Ammon's horn (tissue), 1 donor: ENCODE measurements at places on chromosomes 1 and 21.
A peak's percentile ranks its signal among the peaks of the same experiment; 100 is the strongest.

- no peak for DNase-seq
These were observed 1.1 kb downstream of the TRIM58 start for GRCh38 chr1:247857985-247858619.

GRCh38 chr1:215584389-215584788 is 17.3 kb downstream of the KCTD3 start:
- no peak for DNase-seq

GRCh38 chr1:51946300-51946699 is 44.2 kb downstream of the RAB3B start:
- DNase-seq, result peak; percentile 8

DNA sequence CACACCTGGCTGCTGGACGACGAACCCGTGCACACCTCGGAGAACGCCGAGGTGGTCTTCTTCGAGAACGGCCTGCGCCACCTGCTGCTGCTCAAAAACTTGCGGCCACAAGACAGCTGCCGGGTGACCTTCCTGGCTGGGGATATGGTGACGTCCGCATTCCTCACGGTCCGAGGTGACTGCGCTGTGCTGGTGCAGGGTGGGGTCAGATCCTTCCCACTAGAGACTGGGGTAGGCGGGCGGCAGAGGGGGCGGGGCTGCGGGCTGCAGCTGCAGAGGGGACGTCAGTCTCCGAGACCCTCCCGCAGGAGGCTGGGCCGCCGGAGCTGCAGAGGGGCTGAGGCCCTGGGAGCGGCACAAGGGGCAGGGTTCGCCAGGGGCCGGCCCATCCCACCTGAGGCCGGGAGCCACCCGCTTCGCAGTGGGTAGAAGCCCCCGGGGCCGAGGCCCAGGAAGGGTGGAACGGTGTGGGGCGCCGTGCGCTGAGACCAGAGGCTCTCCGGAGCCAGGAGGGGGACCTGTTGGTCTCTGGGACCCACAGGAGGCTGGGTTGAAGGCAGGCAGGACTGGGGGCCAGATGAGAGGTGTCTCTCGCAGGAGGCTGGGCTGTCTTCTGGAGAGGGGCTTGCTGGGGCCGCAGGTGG is 90.6 kb downstream of the TRIM11 start:
- DNase-seq, result no peak

DNA sequence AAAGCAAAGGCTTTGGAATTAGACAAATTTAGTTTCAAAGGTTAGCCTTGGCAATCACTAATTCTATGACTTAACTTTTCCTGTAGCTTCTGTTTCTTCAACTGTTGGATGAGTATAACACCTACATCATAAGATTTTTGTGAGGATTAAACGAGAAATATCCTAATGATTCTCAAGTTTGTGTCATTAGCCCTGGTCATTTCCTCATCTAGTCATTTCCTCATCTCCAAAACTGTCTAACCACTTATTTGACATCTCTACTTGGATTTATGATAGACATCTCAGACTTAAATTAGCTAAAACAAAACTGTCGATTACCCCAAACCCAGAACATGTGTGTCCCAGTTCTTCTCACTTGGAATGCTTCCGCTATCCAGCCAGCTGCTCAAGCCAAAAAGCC is 80.2 kb upstream of the CHODL start:
- DNase-seq, result no peak

DNA sequence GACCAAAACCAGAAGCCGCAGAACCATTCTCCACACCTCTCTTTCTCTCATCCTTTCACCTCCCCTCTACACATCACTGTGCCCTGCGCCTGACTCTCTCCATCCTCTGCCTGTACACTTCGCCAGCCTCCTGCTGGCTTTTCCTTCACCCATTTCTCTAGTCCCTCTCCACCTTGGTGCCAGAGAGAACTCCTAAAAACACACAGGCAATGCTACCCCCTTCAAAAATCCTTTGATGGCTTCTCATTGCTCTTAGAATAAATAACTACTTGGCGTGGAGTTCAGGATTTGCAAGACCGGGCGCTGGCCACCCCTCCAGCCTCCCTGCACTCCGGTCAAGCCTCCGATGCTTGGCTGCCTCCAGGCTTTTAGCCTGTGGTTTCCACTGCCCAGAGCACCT is 8.6 kb downstream of the CRABP2 start:
- DNase-seq, result no peak

DNA sequence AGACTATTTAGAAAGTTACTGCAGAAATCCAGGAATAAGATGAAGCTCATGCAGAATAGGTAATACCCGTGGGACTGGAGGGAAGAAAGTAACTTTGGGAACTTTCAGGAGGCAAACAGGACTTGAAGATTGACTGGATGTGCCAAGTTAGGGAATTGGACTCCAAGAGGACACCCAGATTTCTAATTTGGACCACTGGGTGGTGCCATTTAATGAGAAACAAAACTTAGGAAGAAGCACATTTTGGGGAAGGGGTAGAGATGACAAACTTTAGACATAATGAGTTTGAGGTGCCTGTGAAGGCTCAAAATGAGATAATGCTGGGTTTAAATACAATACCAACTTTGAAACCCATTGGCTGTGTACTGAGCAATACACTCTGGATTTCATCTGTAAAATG is 3.3 kb upstream of the B4GALT3 start:
- DNase-seq, result no peak

DNA sequence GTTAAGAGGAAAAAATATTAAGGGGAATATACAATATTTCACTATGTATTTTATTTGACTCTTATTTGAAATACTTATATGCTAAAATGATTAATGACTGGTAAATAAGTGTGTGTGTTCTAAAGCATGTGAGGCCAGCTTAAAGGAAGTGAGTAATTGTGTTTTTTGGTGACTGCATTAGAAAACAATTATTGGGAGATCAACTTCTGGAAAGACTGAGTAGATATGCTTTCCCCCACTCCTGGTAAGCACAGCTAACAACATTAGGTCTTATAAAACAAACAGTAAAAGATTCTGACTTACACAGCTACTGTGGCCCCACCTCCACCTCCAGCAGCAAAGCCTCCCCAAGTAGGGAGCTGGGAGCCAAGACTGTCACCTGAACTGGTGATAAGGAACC is 403.0 kb downstream of the SRGAP2C start:
- DNase-seq, result no peak

DNA sequence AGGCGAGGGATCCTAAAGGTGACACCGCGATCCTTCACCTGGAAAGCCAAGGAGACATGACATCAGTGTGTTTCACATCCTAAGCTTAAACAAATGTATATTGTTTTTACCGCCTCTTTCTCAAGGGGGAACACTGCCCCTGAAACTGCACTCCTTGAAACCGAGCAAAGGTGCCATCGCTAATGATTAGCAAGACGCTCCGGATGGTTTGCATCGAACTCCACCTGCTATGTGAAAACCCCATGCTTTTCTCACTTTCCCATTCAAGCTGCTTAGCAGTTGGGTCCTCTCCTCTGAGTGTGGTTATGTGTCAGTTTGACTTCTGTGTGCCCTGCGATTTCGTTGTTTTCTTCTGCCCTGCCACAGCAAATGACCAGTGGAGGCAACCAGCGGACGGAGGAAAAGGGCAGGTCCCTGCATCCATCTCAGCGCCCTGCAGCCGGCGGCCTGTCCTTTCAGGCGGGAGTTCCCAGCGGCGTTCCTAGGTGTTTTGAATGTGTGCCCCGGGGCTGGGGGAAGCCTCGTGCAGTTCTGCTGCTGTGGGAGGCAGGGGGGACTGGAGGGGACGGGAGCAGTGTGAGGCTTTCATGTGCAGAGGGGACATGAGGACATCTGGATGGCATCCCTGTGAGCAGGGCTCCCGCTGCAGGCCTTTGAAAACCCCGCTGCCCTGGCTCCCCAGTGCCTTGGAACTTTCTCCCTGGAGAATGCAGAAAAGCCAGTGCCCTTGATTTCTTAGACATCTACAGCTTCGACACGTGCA is 16.1 kb downstream of the ZBTB18 start:
- DNase-seq, result no peak
